ENCODE measurements at places on chromosomes 16 and 17. TPM values are rescaled to one million over a fixed set of nuclear protein-coding genes. Genes with fewer than 3 reads are reported as not detected.

The SYCE1L gene
- total RNA-seq: 7.6 TPM

The TNFRSF17 gene
- not detected for total RNA-seq

The TEKT5 gene
- not detected for total RNA-seq

The MYOCD gene
- total RNA-seq: 1.0 TPM

The KLHL10 gene
- 0.19 TPM for total RNA-seq

The SEZ6L2 gene
- 11.0 TPM for total RNA-seq

The MNT gene
- 22.4 TPM for total RNA-seq

The DPEP1 gene
- total RNA-seq: 1.0 TPM

The CNGB1 gene
- 0.27 TPM for total RNA-seq

The NPIPB8 gene
- not detected for total RNA-seq

The COG8 gene
- 27.0 TPM for total RNA-seq

The SLC52A1 gene
- total RNA-seq: 0.70 TPM

The RNF222 gene
- total RNA-seq: not detected

The CSH1 gene
- total RNA-seq: not detected

The KCTD19 gene
- not detected for total RNA-seq

The NUDT7 gene
- 7.9 TPM for total RNA-seq

The TPSB2 gene
- not detected for total RNA-seq

The CTRB1 gene
- not detected for total RNA-seq

The MT4 gene
- not detected for total RNA-seq

The FBXW10B gene
- 2.1 TPM for total RNA-seq

The NUBP2 gene
- total RNA-seq: 41.7 TPM

The CD300A gene
- total RNA-seq: not detected

The SOCS7 gene
- 11.0 TPM for total RNA-seq

The PLXDC1 gene
- total RNA-seq: 0.21 TPM

The FBXL16 gene
- total RNA-seq: 3.5 TPM

The SEZ6 gene
- not detected for total RNA-seq

The PIRT gene
- not detected for total RNA-seq

The CCL17 gene
- not detected for total RNA-seq

The RGS9 gene
- total RNA-seq: 6.6 TPM

The RAB37 gene
- total RNA-seq: 1.3 TPM

The VASN gene
- 3.7 TPM for total RNA-seq

The SCPEP1 gene
- 41.2 TPM for total RNA-seq

The MYLK3 gene
- 0.06 TPM for total RNA-seq

The ZSCAN10 gene
- total RNA-seq: not detected

The KCNH4 gene
- total RNA-seq: 0.33 TPM

The NTN1 gene
- total RNA-seq: 0.37 TPM

The MT1F gene
- total RNA-seq: 14.6 TPM
